ENCODE measurements at places on chromosomes 11 and 22.

- DNase-seq: no peak
These were observed 11.3 kb upstream of the BACE1-AS start for GRCh38 chr11:117279711-117280376.

GRCh38 chr22:41951898-41952474, at the start of gene SMIM45:
Gene SMIM45, plus strand, starts transcription at chr22:41952150.
- DNase-seq: no peak

DNA sequence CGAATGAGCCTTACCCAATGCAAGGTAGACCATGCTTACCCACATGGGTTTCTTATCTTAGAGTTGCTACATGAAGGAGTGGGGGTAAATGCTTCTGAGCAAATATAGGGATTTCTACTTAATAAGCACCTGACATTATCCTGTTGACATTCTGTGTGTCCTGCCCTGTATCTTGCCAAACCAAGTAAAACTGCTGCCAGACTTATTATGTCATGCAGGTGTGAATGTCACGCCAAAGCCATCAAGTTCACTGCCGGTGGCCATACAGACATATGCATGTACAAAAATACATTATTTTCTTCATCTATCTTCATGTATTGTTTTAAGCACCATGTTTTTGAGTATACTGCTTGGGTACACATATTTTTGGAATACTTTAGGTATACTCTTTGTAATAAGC, 70.2 kb downstream of the NOX4 start:
- DNase-seq: no peak

GRCh38 chr11:131877246-131877942, 507.0 kb downstream of the NTM start:
- DNase-seq: no peak

- DNase-seq: no peak
These were observed 1.7 kb downstream of the PTPN5 start for GRCh38 chr11:18789942-18790341.

DNA sequence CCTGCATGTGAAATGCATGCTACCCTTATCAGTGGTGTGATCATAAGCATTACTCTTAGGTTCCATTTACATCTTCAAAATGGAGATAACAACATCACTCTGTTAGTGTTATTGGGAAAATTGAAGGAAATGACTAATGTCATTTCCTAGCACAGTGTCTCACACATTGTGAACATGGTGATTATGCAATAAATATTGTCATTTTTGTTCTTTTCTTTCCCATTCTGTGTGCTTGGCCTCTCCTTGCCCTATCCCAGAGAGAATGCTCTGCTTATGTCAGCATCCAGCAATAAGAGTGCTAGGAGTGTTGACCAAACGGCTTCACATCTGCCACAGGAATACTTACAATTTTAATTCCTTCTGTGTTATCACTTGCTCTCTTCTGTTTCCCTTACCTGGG, 1024.1 kb upstream of the CCDC90B start:
- DNase-seq: no peak

DNA sequence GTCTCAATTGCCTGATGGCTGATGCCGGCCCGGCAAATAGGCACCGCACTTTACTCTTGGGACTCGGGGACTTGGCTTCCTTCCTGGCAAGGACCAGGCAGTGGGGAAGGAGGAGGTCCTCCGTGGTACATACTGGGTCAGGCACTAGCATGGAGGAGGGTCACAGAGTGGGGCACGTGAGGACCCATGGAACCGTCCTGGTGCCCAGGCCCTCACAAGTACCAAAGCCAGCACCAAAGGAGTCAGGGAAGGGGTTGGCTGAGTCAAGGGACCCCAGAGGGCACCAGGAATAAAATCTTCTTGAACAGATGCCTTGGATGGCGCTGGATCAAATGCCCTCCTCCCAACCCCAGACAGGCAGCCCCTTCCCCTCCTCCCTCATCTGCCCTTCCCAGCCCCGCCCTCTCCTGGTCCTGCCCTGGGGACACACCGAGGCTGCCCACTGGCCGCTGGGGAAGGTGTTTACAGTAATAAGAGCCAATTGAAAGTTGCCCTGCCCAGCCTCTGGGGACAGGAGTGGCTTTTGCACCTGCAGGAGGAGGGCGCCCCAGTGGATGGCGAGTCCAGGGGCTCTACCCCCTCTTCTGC, 5.6 kb upstream of the CARNS1 start:
- no peak for DNase-seq

DNA sequence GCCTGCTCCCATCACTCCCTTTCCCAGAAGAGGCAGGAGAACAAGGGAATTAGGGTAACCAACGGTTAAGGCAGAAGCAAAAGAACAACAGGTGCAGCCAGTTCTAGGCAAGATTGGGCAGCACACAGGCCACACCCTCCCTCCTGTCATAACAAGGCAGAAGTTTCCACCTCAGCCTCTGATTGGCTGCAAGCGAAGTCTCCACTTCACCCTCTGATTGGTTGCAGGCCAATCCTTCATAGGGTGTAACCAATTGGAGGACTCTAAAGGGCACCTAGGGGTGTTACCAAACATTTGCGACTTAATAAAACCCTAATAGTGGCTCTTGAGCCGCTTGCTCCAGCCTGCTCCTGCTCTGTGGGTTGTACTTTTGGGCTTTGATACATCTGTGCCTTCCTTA, 153.8 kb downstream of the CACNA1I start:
- no peak for DNase-seq

DNA sequence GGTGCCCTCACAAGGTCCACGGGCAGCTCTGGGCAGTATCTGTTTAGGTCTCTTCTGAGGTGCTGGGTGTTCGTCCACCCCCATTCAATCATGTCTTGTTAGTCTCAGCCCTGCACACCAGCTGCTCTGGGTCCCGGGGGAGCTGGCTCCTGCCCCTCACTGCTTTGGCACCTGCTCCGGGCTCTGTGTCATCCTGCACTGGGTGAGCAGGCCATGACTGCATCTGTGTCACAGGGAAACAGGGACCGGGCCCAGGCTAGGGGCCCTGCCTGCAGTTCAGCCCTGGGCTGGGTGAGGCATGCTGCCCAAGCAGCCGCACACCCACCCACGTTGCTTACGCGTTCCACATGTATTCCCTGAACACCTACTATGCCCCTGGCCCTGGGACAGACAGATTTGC, 43.9 kb downstream of the ELFN2 start:
- no peak for DNase-seq

DNA sequence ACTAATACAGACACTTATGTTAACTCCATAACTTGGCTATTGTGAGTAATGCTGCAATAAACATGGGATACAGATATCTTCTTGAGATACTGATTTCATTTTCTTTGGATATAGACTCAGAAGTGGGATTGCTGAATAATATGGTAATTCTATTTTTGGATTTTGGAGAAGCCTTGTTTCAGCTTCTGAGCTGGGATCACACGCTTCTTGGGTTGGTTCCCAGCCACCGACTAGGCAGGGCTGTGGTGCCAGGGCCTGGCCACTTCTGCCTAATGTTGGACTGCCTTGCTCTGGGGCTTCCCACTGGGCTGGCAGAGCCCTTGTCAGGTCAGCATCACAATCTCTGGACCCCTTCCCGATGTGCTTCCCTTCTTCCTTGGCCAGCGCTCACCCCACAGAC, 14.0 kb upstream of the MCHR1 start:
- no peak for DNase-seq

DNA sequence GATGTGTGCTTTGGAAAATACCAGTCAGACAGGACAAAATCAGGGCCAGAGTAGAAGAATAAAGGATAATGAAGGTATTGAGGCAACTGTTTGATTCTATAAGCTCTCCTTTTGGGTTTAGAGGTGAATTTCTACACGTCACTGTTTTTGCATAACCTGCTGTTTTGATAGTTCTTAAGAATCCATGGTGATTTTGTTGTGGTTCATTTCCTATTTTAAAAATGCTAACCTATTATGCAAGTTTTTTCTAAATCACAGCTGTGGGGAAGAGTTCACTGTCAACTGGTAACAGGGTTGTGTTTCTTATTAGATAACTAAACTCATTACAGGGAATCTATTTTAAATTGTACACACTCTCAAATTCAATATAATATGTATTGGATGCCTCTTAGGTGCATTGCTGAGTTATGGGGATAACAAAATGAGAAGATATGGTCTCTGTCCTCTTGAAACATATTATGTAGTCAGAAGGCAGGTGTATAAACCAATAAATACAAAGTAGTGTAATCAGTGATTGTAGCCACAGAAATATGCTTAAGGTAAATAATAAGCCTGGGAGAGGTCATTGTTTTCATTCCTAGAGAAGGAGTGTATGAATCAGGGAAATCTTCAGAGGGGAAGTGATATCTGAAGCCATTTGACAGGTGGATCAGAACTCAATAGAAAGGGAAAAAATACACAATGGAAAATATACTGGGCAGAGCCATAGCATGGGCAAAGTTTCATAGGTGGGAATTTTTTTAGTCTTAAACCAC, 192.5 kb downstream of the FAT3 start:
- no peak for DNase-seq

DNA sequence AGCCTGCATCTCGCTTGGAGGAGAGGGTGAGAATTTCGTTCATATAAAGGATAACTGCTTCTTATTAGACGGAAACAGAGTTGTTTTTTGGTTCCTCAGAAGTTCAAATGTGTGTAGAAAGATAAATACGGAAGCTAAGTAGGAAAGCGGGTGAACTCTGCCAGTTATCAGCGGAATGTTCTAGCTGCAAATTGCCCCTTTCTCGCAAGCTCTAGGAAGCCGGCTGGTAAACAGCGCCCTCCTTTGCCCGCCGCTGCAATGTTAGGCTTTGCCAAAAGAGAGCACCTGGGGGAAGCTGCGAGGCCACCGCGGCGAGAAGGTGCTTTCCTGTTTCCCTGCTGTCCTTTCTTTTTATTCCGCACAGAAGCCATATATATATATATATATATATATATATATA, 67.0 kb downstream of the IGLL5 start:
- no peak for DNase-seq

- peak; percentile 38 for DNase-seq
These were observed 528 bp upstream of the ARRB1 start for GRCh38 chr11:75351791-75352587.

DNA sequence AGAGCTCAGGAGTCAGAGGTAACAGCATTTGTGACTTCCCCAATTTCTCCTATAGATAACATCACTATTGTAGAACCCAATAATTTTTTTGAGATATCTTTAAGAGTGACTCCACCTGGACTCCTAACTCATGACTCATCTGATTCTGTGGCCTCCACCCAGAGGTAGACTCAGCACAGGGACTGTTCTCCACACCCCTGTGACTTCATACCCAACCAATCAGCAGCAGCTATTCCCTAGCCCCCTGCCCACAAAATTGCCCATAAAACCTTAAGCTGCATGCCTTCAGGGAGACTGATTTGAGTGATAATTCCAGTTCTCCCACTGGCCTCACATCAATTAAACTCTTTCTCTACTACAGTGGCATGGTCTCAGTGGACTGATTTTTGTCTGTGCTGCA, 475.4 kb upstream of the FAT3 start:
- no peak for DNase-seq

- no peak for DNase-seq
These were observed 4.4 kb downstream of the UBASH3B start for GRCh38 chr11:122659676-122660554.

DNA sequence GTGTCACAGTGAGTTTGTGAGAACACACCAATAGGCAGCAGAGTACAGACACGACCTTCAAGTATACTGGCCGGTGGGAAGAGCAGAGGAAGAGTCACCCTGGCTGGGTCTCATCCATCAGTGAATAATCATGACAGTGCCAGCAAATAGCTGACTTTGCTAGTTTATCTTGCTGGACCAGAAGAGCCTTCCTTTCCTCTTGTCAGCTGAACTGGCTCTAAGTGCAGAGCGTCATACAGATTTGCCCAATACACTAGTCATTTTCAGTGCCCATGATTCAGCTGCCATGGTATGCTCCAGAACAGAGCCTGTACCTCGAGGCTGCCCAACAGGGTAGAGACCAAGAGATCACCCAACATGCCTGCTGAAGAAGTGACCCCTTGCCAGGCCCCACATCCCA, 82.9 kb upstream of the TBCEL start:
- no peak for DNase-seq

DNA sequence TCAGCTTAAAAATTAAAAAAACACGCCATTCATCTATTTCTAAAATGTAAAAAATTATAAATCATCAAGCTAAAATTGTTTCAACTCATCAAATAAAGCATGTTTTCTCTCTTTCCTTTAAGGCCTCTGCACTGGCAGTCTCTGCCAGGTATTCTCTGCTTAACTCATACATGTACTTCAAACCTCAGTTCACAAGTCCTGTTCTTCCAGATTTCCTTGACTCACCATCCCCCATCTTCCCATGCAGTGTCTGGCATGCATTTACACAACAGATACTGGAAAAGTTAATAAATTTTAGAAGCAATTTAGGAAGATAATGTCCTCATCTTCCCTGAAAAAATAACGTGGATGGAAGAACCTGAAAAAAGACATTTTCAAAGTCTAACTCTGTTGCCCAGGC, 32.5 kb downstream of the CSTF3 start:
- no peak for DNase-seq

DNA sequence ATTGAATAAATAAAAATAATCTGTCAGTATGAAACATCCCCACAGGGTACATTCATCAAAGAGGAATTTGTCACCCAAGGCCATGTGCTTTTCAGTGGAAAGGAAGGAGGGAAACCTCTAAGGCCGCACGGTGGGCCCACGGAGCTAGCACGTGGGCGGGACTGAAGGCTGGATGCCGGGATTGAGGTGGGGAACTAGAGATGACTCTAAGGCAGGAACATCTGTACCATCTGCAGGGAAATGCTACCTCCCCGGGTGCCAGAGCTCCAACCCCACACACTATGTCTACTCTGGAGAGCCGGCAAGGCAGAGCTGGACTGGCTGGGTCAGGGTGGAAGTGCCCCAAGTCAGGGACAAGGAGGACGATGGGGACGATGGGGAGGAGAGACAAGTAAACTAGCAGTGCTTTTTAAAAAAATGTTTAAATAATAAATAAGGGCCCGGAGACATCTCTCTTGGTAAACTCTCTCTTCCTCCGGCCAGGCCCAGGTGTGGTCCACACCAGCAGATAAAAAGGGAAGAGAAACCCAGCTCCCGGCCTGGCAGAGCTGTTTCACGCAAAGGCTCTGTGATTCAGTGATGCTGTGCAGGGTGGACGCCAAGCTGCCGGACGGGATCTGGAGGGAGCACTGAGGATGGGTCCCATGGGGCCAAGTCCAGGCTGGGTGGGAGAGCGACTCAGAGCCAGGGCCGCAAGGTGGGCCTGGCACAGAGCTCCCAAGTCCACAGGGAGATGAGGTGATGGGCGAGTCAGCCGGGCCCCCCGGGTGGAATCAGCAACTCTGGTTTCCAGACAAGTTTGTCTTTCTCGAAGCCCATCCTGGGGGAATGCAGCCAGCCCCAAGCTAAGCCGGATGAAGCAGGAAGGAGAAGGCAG, 5.8 kb downstream of the LIF start:
- no peak for DNase-seq

- DNase-seq: peak; percentile 82
These were observed 57.9 kb downstream of the SYTL2 start for GRCh38 chr11:85752890-85753581.

- DNase-seq: no peak
These were observed 755.0 kb downstream of the OPCML start for GRCh38 chr11:132777067-132777975.

GRCh38 chr22:48098921-48099245, 1336.4 kb downstream of the TBC1D22A start:
- DNase-seq: no peak

GRCh38 chr11:81253244-81253643, 1480.4 kb downstream of the FAM181B start:
- DNase-seq: no peak
